ENCODE measurements at places on chromosomes 7 and 10. TPM values are rescaled to one million over a fixed set of nuclear protein-coding genes. Genes with fewer than 3 reads are reported as not detected.
A peak's percentile ranks its signal among the peaks of the same experiment; 100 is the strongest.

CYP2E1 gene
- total RNA-seq = 3.3 TPM

DNA sequence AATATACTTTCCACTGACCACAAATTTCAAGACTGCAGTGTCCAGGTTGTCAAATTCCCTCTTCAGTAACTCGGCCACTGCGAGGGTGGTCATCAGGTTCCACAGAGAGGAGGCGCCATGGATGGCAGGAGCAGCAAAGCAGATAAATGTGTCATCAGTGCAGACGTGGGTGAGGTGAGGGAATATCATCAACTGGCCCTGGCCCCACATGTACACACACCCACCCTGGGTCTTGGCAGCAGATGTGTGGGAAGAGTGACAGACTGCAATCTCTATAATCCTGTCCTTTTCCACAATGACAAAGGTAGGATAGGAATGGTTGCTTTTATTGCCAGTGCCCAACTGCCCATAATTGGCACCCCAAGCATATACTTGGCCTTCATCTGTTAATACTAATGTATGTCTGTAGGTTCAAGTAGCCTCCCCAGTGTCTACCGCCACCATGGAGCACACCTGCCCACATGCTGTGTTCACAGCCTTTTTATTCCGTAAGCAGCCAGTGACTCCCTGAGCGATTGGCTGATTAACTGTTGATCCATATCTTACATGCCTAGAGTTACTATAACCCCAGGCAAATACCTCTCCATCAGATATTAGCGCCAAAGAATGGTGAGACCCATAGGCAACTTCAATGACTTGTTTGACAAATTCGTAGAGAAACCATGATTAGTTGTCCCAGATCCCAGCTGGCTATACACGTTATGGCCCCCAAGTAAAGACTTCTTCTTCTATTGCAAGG is 16.3 kb upstream of the LIPM start:
- H3K27ac ChIP-seq = no peak overlapping the region
- no peaks in the 10 kb centered on the region for H3K4me1 ChIP-seq
- H3K36me3 ChIP-seq = no peaks in the 10 kb centered on the region
- DNase-seq = no peak
- no peak overlapping the region for H3K4me3 ChIP-seq
- H3K27me3 ChIP-seq = no peaks in the 10 kb centered on the region

SPDYE5 gene
- total RNA-seq = not detected

GPR141 gene
- total RNA-seq = not detected

DNA sequence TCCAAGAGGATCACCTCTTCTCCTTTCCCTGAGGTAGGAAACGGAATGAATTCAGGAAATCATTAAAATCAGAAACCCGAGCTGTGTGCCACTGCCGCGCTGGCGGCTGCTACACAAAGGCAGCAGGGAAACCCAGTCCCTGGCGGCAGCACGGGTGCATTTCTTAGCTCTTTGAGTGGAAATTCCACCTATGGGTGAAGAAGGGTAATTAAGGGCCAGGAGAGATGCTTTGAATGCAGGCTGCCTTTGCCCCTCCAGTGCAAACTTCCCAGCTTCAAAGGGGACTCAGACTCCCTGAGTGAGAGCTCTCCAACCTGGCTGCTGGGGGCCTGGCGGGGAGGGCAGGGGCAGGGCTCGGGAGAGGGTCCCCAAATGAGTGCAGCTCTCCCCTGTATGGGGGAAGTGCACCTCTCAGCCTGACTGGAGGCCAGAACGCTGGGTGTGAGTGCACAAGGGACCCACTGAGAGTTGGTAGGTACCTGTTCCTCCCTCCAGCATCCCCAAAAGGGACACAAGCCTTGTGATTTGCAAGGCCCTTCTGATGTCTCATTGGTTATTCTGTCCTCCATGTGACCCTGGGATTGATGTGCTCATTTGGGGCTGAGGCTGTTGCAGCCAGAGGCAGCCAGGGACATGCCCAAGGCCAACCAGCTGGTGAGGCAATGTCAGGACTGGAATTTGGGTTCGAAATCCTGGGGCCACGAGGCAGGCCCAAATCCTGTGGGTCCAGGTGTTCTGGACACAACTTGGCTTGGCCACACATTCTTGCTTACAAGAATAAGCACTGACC is 16.3 kb upstream of the ZMIZ1 start:
- no peak overlapping the region for H3K27ac ChIP-seq
- H3K4me3 ChIP-seq = no peak overlapping the region
- peaks cover 27% of the 10 kb centered on the region for H3K4me1 ChIP-seq

DNA sequence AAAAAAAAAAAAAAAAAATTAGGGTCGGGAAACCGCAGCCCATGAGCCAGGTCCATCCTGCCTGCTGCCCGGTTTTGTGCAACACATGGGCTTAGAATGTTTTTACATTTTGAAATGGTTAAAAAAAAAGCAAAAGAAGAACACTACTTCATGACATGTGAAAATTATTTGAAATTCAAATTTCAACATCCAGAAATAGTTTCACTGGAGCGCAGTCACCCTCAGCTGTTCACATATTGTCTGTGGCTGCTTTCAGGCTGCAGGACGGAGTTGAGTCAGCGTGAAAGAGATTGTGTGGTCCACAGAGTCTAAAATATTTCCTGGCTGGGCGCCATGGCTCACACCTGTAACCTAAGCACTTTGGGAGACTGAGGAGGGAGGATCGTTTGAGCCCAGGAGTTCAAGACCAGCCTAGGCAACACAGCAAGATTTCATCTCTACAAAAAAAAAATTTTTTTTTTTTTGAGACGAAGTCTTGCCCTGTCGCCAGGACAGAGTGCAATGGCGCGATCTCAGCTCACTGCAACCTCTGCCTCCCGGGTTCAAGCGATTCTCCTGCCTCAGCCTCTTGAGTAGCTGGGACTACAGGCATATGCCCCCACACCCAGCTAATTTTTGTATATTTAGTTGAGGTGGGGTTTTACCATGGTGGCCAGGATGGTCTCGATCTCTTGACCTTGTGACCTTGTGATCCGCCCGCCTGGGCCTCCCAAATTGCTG is 63.9 kb upstream of the ECHDC3 start:
- no peak overlapping the region for H3K27ac ChIP-seq
- no peaks in the 10 kb centered on the region for H3K4me1 ChIP-seq
- H3K36me3 ChIP-seq = no peaks in the 10 kb centered on the region
- no peaks in the 10 kb centered on the region for H3K27me3 ChIP-seq
- no peak for DNase-seq

COL13A1 gene
- 299 TPM for total RNA-seq

DNA sequence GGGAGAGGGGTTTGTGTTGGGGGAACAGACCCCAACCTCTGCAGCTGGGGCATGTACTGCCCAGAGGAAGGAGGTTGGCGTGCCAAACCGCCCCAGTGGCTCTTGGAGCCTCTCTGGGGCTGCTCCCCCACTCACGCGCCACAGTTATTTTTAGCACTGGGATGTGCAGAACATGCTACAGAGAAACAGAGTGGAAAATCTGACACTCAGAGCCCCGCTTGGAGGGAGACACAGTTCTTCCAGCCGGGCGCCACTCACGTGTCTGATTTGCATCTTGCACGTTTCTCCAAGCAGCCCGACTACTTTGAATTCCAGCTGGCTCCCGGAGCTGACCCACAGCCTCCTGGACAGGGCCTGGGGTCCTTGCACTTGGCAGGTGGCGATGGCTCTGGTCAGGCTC is 182.0 kb downstream of the RPS24 start:
- peaks cover 73% of the 10 kb centered on the region for H3K27me3 ChIP-seq
- H3K4me3 ChIP-seq = no peak overlapping the region
- H3K36me3 ChIP-seq = no peaks in the 10 kb centered on the region
- DNase-seq = no peak
- no peak overlapping the region for H3K27ac ChIP-seq

- no peak overlapping the region for H3K4me3 ChIP-seq
- no peaks in the 10 kb centered on the region for H3K36me3 ChIP-seq
- DNase-seq = no peak
These were observed 411.6 kb downstream of the EXOC4 start for GRCh38 chr7:133664528-133664927.

DNA sequence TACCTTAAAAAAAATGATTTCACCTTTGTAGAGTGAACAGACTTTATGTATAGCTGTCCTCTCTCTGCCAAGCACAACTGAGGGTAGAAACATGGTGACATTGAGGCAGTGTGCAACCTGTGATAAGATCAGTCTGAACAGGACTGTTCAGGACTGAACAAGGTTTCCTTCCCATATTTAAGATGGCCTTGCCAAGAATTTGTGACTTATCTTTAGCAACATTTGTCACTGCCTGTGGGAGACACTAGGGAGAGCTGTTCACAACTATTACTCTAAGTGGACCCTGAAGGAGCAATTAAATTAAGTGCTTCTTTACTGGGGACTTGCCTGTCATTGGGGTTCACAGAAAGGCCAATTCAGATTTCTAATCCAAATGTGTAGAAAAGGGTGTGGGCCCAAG is 6.7 kb downstream of the OR13A1 start:
- no peak overlapping the region for H3K27ac ChIP-seq
- DNase-seq = peak; percentile 50
- H3K4me1 ChIP-seq = no peaks in the 10 kb centered on the region

All from PC-3 (cell line).